NB4 (cell line): ENCODE measurements at places on chromosomes 6 and 20.
A peak's percentile ranks its signal among the peaks of the same experiment; 100 is the strongest.

DNA sequence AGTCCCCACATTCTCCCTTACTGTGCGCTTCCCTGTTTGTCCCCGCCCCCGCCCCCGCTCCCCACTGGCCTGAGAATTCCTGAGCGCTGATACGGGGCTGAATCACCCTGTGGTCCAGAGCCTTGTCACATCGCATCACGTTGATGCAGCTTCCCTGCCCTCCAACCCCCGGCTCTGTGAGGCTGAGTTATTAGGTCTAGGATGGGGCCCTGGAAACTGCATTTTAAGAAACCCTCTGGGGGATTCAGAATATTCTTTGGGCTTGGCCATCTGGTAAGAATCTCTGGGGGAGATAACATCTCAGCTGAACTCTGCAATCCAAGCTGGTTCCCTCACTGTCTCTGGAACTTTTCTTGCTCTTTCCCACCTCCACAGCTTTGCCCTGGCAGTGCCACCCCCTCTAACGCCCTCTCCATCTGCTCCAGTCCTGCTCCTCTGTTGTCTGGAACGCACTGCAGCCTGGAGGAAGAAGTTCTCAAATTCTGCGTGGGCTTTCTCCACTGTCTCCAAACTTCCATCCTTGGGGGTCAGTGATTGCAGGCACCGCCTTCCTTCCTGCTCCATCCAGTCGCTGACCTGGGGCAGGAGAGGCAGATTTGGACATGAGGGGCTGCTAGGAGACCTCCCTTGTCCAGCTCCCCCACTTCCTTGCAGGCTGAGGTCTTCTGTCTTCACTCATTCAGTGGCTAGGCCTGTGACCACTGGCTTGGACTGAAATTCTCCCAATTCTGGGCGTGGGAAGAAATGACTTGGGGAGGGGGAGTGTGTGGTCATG, 42.6 kb downstream of the KIAA1755 start:
- no peak for DNase-seq

DNA sequence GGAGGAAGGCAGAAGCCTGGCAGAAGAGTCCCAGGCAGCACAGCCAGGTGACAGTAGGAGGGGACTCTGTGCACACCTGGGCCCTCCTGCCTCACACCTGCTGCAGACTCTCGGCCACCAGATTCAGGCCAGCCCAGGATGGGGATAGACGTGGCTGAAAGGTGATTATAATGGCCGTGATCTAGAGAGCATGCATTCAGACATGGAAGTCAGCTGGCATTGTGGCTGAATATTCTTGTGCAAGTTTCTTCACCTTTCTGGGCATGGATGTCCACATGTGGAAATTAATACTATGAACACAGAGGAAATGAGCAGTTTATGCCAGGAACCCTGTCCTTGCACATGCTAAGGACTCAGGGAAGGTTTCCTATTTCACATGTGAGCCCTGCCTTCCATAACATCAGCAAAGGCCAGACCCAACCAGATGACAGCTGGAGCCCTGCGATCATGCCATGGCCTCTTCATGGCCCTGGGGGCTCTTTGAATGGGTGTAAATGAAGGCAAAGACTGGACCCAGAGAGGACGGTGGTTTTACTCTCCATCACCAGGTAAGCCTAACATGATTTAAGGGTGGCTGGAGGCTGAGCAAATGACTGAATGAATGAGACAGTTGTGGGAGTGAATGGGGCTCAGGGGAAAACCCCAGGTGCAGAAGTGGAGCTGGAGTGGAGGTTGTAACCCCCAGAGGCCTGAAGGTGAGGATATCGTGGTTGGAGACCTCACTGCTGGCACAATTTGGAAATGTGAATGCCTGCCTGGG, 2.7 kb upstream of the RAET1L start:
- no peak for DNase-seq

- DNase-seq = no peak
Observed at GRCh38 chr6:107639511-107639910, 149.6 kb downstream of the SOBP start.

DNA sequence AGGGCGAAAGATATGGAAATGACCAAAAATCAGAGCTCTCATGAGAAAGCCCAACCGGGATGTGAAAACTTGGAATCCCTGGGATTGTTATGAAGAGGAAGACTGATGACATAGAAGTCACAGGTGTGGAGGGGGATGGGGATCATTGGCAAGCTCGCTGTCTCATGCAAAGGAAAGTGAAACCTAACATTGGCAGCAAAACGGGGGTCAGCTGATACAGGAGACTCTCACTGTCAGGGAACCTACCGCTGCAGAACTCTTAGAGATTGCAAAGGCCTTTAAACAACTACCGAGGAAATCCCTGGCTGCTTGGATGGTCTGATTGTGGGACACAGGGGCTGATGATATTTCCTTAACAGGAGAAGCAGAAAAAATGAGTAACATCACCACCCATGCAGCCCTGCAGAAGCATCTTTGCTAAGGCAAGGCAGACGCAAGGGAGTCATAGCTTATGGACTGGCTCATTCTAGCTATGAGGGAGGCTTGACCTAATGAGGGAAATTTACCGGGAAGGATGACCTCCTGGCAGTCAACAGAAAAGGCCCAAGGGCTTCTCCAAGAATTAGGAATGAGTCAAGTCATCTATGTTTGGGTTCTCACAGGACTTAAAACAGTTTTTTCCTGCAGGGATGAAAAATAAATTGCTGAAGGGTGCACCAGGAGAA, 7.0 kb downstream of the MUC21 start:
- no peak for DNase-seq

DNA sequence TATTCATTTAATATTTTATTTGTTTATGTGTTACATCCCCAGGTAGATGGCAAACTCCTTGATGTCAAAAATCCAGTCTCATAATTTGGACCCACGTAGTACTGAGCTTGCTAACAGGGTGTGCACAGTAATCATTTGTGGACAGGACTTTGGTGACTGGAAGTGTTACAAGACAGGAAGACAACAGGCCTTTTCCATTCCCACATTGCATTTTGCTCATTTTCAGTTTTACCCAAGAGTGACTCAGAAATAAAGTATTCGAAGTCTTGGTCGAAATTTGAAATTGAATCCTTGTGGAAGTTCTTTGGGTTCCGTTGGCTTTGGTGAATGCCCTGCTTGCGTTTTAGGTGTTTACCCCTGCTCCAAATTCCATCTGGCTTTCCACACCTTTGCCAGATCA, 63.0 kb upstream of the THBS2 start:
- DNase-seq = no peak

DNA sequence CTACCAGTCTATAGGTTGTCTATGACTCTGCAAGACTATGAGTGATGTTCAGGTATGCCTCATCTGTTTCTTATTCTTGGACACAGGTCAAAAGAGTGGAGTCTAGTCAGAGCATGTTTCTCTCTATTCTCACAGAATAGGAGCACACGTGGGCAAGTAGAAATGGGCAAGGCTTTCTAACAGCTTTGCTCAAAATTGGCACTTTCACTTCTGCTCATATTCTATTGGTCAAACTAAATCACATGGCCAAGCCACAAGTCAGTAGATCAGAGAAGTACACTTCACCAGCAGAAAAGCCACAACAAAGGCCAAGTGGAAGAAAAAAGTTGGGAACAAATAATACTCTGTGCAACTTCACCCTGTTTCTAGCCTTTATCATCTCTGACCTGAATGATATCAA, 354.5 kb upstream of the SYNCRIP start:
- DNase-seq = no peak

DNA sequence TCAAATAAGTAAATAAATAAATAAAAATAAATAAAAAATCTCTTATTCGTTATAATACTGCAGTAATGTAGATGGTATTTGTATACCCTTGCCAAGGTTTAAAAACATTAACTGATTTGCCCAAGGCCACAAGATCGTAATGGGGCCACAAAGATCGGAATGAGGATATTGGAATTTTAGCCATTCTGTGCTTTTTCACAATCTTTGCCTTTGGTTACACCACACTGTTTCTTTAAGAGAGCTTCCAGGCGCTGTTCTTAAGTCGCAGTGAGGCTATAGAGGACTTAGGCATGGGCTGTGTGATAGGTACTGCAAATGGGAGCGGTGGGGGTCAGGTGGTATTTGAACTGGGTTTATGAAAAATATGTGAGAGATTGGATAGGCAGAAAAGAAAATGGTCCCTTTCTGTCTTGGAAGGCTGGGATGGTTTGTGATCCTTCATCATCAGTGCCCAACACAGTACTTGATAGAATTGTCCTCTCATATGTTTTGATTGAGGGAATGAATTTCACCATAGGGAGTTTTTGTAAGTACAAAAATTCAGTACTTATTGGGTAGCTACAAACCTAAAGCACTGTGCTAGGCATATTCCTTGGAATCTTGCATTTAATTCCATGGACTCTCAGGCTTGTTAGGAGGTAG, 1.4 kb downstream of the NUS1 start:
- peak; percentile 10 for DNase-seq

GRCh38 chr6:170135821-170136471, 154.9 kb downstream of the DLL1 start:
- peak; percentile 79 for DNase-seq

GRCh38 chr20:33915726-33916331, 77.9 kb upstream of the RALY start:
- peak; percentile 56 for DNase-seq

DNA sequence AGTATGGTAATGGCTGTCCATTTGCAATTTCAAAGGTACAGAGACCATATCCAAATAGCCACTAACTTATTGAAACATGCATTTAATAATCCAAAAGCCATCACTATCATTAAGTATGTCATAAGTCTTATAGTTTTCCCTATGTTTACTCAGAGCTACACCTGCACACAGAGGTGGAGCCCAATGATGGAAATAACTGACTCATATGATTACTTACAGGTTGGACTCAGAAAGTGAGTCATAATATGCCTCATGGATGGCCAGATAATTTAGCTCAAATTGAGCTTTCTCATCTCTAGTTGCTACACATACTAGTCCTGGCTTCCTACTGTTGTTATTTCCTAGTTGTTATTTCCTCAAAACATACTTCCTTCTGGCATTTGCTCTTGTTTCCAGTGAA, 104.4 kb upstream of the KHDRBS2 start:
- DNase-seq = no peak

- no peak for DNase-seq
Observed at GRCh38 chr6:132053511-132053910, 102.3 kb upstream of the CCN2 start.

- DNase-seq = no peak
Observed at GRCh38 chr20:21548390-21549035, 34.6 kb upstream of the NKX2-2 start.

GRCh38 chr6:124797224-124797623, 165.0 kb upstream of the RNF217 start:
- DNase-seq = no peak

- DNase-seq = no peak
Observed at GRCh38 chr20:9627219-9627618, 112.8 kb downstream of the LAMP5 start.

- DNase-seq = no peak
Observed at GRCh38 chr20:32125506-32125905, 16.0 kb downstream of the TM9SF4 start.

DNA sequence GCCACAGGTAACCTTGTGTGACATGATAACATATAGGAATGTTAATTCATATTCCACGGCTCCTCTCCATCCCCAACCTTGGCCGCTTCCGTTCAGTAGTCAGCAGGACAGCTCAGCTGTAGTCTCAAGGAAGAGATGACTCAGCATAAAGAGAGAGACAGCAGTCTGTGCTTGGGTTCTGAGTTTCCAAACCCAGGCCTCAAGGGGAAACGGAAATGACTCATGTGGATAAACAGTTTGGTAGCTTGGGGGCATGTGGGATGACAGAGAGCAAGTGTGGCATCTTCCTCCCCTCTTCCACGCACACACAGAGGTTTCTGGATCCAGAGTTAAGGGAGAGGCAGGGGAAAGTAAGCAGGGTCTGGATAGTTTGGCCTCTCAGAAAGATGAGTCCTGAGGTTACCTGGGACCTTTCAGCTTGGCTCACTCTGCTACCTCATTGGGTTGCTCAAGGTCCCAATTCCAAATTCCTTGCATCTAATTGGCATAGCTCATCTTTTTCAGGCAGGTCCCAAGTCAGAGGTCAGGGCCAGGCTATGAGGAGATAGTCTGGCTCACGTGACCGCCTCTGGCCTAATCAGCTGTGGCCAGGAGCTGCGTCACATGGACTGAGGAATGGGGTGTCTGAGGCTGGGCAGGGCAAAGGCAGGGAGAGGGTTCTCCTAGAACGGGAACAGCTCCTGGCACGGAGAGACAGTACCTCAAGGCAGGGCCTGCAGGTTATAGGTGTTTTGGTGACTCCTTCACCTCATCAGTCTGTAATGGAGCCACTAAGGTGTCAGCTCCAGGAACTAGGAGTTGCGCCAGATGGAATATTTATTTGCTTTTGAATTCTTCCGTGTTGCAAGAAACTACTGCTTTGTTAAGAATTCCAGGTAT, 36.5 kb upstream of the MLN start:
- peak; percentile 97 for DNase-seq

DNA sequence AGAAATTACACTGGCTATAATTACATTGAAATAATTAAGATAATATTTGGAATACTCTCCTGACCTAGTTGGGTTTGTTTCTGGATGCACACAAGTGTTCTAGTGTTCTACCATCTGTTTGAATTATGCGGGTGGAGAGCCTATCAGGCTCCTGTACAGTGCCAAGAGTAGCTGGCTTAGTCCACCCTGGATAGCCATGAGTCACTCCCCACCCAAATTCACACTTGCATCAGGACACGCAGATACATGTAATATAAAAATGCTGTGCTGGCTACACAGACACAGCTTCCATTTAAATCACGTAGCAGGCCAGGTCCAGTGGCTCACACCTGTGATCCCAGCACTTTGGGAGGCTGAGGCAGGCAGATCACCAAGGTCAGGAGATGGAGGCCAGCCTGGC, 686.2 kb upstream of the SLC35B3 start:
- no peak for DNase-seq

GRCh38 chr6:157110607-157111006, 212.7 kb downstream of the TMEM242 start:
- DNase-seq = no peak

DNA sequence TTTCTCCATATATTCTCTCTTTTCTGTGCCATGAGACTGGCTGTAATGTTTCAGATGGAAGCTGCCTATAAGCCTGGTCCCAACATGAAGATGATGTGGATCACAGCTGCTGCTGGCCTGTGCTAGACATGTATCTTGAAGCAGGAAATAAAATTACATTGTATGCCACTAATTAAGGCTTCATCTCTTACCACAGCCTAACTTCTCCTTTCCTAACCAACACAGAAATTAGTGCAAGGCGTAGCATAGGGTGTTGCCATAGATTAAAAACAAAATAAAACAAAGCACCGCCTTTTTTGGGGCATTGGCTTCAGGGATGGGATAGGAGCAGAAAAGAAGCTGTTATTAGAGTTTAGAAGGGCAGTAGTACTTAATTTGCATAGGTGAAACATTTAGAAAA, 4.7 kb upstream of the SLC17A4 start:
- DNase-seq = peak; percentile 51

- DNase-seq = no peak
Observed at GRCh38 chr6:135311446-135312200, 130.5 kb downstream of the MYB start.
